ENCODE measurements at places on chromosomes 6 and 20.
A peak's percentile ranks its signal among the peaks of the same experiment; 100 is the strongest.

DNA sequence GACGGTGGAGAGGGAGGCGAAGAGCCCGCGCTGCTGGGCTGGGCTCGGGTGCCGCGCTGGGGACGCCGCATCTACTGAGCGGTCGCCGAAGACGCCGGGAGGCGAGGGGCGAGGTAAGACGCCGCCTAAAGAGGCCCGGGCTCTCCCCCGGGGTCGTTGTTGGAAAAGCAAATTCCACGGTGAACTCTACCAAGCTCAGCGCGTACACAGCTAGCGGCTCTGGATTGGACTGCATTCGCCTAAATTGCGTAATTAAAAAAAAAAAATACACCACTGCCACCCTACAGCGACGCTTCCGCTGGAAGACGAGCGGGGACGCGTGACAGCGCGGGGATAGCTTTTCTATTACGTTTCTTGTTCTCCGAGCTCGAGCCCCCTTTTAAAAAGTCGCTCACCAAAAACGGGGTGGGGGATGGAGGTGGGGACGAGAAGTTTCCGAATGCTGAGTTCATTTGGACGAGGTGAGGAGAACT, 92.0 kb upstream of the PRDM1 start:
- peak; percentile 71 for DNase-seq

- peak; percentile 32 for DNase-seq
Observed at GRCh38 chr6:72328775-72329174, 293.1 kb upstream of the KCNQ5 start.

GRCh38 chr6:111911428-111911827, 38.2 kb upstream of the FYN start:
- DNase-seq = no peak

GRCh38 chr20:44702776-44703175, 12.4 kb upstream of the CCN5 start:
- DNase-seq = peak; percentile 98

DNA sequence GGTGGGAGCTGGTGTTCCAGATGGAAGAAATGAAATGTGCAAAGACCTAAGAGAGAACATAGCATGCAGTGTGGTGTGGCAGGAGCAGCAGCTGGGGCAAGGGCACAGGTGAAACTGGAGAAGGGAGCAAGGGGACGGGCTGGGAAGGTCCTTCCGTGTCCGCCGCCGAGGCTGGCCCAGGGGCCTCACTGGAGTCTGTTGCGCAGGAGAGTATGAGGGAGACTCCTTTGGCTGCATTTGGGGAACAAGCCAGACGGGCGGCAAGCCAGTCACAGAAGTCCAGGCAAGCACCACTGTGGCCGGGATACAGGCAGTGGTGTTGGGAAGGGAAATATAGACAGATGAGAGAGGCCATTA, 77.7 kb downstream of the GJA10 start:
- no peak for DNase-seq

DNA sequence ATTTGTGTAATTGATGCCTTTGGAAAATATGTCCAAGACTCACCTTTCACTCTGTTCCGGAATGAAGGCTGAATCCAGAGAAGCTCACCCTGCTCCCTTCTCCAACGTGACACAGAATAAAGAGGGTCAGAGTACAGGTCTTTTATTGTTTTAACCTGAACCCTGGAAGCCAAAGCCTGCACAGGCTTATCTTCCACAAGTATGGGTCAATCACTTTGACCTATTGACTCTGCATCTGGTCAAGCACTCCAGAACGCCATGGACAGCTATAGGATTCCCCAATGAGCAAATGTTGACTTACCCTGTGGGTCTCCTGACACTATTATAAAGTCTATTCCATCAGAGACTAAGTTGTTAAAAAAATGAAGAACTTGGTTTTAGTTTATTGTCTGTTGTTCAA, 158.4 kb upstream of the MYLIP start:
- no peak for DNase-seq

DNA sequence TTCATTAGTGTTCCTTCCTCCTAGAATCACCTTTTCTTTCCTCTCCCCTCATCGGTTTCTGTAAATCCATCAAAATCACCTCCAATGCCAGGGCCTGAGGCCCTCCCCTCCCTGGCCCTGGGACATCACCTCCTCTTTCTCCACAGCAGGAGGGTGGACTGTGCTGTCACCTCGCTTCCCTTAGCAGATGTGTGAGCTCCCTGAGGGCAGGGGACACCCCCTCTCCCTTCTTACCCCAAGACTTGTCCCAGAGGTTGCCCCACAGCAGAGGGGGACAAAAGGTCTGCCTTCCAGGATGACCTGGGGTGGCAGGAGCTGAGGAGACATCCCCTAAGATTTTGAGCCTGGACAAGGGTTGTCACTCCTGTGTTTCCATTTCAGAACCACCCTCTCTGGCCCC, 5.9 kb downstream of the ULBP1 start:
- DNase-seq = no peak

GRCh38 chr6:106070636-106071035, 15.5 kb upstream of the PRDM1 start:
- no peak for DNase-seq

Measured in M059J (cell line).